ENCODE measurements at places on chromosomes 6 and 20.

DNA sequence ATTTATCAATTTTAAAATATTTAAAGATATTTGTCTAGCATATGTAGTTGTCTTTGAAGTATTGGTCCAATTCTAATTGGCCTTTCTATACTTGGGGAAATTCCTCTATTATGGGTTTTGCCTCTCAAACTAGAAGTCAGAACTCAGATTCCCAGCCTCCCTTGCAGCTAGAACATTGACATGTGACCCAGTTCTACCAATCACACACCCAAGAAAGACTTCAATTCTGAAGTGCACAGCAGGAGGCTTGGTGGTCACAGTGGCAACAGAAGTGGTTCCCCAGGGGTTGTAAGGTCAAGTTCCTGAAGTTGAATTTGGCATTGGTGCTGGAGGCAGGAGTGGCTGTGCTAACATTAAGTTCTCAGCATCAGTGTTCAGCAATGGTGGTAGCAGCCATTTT is 14.8 kb upstream of the FKBP5 start:
- no peak overlapping the region for H3K27ac ChIP-seq
- no peak overlapping the region for H3K4me3 ChIP-seq
- no peaks in the 10 kb centered on the region for H3K27me3 ChIP-seq
- no peaks in the 10 kb centered on the region for H3K4me1 ChIP-seq
- no peak for DNase-seq

DNA sequence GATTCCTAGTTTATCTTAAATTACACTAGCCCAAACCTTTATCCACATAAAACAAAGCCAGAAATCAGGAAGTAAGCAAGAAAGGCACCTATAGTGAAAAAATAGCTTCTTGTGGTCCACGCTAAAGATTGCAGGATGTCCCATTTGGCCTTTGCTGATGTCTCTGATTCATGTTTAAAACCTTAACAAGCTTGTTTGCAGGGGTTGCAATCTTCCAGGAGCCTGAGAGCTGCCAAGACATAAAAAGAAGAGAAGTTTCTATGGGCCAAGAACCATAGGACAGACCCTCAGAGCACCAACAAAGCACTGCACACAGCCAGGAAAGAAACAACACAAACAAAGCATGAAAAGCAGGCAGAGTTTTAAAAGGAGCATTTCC is 49.4 kb downstream of the ADAT2 start:
- H3K27me3 ChIP-seq: no peaks in the 10 kb centered on the region
- no peak overlapping the region for H3K4me3 ChIP-seq
- no peaks in the 10 kb centered on the region for H3K4me1 ChIP-seq

DNA sequence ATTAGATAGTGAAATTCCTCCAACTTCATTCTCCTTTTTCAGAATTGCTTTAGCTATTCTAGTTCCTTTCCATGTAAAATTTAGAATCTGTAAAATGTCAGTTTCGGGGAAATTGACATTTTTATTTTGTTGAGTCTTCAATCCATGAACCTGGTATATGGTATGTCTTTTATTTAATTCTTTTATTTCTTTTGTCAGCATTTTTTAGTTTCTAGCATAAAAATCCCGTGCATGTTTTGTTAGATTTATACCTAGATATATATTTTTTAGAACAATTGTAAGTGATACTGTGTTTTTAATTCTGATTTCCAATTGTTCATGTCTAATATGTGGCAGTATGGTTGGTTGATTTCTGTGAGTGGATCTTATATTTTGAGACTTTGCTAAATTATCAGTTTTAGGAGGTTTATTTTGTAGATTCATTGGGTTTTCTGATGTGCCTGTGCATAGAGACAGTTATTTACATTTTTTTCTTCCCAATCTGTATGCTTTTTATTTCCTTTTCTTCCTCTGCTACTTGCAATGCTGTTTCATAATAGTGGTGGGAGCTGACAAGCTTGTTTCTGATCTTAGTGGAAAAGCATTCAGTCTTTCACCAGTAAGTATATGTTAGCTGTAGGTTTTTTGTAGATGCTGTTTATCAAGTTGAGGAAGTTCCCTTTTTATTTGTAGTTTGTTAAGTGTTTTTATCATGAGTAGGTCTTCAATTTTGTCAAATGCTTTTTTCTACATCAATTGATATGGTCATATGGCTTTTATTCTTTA is 13.7 kb downstream of the TAB2 start:
- no peaks in the 10 kb centered on the region for H3K27me3 ChIP-seq
- no peak for DNase-seq
- no peak overlapping the region for H3K27ac ChIP-seq
- H3K36me3 ChIP-seq: no peaks in the 10 kb centered on the region
- no peak overlapping the region for H3K4me3 ChIP-seq

- DNase-seq: no peak
- H3K27ac ChIP-seq: no peak overlapping the region
- no peaks in the 10 kb centered on the region for H3K4me1 ChIP-seq
- no peaks in the 10 kb centered on the region for H3K27me3 ChIP-seq
Measured at GRCh38 chr6:157258878-157259277, 64.4 kb downstream of the TMEM242 start.

DNA sequence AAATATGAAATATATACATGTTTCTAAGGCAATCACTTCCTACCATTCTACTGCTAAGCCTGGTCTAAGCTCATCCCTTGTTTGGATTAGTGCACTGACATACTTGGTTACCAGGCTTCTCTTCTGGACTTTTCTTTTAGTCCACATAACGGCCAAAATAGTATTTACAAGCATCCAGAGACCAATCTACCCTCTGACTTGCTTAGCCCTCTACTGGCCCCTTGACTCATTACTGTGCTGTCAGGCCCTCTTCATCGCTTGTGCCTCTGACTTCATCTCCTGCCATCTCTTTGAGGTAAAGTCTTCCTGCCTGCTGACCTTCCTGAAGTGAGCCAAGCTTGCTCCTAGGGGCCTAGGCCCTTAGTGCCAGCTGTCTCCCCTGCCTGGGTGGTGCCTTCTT is 35.1 kb downstream of the TULP4 start:
- H3K4me3 ChIP-seq: no peak overlapping the region
- no peak overlapping the region for H3K27ac ChIP-seq
- no peak for DNase-seq
- H3K4me1 ChIP-seq: no peaks in the 10 kb centered on the region
- no peaks in the 10 kb centered on the region for H3K27me3 ChIP-seq

Data from ovary (tissue), 10 donors.